ENCODE measurements at places on chromosomes 2 and 18.

DNA sequence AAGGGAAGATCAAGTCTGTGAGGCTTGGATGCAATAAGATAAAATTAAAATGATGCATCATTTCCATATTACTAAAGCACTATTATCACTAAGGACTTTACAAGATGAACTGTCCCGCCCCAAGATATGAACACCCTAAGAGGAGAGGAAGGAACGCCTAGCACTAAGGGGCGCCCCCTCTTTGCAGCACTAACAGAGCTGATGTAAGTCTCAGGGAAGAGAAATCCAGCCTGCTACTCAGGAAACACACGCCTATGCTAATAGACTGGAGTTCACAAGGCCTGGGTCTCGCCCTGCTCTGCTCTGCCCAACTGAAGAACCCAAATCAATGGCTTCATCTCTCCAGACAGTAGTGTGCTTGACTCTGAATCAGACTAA is 6.1 kb downstream of the INO80C start:
- DNase-seq, result no peak

- no peak for DNase-seq
Measured at GRCh38 chr2:126843081-126843480, 55.6 kb upstream of the TEX51 start.

- no peak for DNase-seq
Measured at GRCh38 chr18:69659142-69659651, 258.5 kb downstream of the DOK6 start.

DNA sequence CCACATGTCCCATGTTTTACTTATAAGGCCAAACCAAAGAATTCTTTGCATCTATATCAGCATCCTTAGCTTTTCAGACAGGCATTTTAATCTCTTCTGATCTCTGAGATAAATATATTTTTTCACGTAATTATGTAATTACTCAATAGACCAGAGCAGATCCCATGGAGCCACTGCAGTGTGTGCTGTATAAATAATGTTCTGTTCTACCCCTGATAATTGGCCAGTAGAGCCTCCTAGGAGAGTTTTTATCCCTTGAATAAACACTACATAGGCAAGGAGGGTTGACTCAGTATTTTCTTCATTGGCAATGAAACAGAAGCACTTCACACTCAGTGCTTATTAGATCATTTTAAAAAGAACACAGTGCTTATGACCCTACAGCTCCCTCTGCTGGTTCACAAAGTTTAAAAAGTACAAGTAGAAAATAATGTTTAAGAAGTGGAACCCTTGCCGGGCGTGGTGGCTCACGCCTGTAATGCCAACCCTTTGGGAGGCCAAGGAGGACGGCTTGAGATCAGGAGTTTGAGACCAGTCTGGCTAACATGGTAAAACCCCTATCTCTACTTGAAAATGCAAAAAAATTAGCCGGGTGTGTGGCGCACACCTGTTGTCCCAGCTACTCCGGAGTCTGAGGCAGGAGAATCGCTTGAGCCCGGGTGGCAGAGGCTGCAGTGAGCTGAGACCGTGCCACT is 91.9 kb downstream of the PPP1R1C start:
- peak; percentile 94 for DNase-seq

DNA sequence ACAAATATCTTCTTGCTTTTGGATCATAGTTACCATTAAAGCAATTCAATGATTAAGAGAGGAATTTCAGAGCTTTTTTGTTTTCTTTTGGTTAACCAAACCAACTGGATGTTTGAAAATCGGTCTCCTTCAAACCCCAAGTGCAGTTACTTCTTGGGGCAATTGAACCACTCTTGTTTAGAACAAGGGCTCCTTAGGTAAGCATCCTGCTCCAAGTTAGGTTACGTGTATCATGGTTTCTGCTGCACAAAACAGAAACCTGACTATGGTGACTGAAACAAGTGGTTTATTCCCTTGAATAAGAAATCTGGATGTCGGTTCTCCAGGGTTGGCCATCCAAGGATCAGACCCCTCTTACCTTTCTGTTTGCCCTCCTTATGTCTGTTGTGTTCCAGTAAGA is 16.1 kb upstream of the LGALSL start:
- no peak for DNase-seq

DNA sequence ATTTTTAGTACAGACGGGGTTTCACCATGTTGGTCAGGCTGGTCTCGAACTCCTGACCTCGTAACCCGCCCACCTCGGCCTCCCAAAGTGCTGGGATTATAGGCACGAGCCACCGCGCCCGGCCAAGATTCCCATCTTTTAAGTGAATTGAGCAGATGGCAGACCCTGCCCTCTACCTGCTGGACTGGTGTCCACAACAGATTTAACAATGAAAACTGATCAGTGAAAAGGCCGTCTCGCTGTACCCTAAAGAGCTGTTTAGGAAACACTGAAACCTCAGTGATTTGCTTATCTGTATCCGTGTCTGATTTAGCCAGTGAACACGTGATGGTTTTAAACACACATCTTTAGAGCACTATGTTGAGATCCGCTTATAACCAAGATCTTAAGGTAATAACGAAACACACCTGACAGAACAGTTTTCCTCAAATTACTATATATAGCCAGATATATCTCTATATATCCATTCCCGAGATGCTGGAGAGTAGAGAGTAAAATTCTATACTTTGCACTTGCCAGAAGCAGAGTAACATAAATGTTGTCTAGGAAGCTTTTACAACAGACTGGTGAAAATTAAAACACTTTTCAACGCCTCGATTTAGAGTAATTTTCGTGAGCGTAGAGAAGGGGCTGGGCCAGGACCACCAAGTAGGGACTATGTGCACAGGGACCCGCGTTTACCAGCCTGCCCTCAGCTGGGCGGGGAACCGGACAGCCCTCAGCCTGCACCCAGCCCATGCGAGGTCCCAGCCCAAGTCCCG is 594 bp downstream of the FAM161A start:
- DNase-seq, result peak; percentile 42

GRCh38 chr2:237968048-237968862 is 1.4 kb downstream of the UBE2F start:
- DNase-seq, result peak; percentile 78

GRCh38 chr2:205494537-205495235 is 187.6 kb upstream of the NRP2 start:
- no peak for DNase-seq

DNA sequence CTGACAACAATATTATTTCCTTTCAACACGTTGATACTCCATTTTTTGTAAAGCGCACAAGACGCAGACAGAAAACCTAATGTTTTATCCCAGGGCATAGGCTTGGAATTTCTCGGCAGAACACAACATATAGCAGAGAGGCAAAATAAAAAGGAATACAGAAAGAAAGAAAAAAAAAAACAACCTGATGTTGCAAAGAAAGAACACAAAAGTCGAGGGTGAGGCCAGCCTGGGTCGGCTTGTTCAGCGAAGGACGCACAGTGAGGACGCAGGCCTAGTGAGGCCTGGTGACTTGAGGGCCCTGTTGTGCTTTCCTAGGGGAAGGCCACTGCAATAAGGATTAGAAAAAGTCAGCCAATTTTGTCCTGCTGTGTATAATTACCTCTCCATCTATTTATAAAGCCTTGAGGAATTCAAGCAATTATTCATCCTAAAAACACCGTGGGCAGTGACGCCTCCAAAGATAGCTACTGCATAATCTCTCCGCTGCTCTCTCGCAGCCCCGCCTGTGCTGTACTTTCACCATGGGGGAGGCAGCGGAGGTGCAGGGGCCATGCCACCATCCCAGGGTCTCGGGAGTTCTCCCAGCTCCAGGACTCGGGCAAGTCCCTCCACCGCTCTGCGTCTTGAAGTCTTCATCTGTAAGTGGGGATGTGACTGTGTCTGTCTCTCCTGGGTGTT is 61.9 kb upstream of the SH3RF3 start:
- DNase-seq, result no peak

DNA sequence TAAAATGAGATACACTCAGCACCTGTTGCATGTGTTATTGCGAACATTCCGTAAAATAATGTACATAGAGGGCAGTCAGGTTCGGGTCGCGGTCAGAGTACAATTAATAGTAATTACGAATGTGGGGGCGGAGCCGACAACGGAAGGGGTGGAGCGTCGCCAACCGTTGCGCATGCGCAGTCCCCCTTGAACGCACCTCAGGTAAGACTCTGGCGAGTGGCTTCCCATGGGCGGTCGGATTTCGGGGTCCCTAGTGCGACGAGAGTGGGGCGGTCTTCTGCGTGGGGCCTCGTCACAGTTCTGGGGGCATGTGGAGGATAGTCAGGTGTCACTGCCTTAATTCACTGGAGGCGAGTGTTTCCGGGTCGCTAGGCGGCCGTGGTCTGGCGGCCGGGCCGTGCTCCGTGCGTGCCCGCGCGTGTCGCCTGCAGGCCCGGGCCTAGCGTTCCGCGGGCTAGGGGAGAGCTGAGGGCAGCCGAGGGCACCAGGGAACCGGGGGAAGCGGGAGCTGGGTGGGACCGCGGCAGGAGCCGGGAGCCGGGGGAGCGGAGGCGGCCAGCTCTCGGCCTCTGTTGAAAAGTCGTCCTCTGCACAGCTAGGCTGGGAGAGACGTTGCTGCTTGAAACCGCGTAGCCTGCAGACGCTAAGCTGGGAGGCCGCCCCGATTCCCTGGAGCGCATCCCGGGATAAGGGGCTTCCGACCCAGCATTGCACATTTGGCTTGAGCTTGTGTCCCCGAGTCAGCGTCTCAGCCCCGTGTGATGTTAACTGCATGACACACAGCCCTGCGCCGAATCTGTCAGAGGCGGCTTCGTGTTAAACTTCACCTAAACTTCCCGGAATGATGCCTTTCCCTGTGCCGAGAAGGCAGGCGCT is at the start of gene CEBPZOS:
Gene CEBPZOS, plus strand, starts transcription at position 177 of the 876 bp plus-strand sequence. CDS start 3,209 bp downstream, outside the sequence.
- peak; percentile 68 for DNase-seq

DNA sequence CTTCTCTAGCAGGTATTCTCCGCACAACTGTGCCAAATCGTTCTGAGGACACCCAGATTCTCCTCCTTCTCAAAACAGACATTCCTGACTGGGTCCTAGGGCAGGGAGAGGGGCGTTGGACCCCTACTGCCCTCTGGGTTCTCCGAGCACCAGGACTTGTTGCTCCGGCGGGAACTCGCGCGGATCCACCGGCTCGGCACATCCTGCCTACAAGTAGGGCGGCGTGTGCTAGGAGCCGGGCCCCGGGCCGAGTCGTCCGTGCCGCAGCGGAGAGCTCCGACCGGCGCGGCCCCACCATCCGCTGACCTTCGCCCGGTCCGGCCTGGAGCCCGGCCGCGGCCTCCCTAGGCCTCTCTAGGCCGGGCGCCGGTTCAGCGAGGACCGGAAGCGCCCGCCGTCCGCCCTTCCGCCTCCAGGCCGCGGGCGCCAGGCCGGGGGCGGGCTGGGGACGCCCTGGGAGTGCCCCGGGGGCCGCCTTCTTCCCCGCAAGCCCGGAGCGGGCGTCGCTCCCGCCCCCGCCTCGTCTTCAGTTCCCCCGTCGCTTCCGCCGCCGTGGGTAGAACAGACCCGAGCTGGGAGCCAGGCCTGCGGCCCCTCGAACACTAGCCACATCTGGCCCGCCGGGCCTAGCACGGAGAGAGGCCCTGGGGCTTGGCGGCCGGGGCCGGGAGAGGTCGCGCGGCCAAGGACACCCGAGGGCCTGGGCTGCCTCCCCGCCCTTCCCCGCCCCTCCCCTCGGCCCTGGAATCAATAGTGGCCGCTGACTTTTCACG is 7.6 kb upstream of the ONECUT2 start:
- no peak for DNase-seq

- DNase-seq, result peak; percentile 45
Measured at GRCh38 chr2:127406454-127406853, 11.8 kb upstream of the PROC start.

DNA sequence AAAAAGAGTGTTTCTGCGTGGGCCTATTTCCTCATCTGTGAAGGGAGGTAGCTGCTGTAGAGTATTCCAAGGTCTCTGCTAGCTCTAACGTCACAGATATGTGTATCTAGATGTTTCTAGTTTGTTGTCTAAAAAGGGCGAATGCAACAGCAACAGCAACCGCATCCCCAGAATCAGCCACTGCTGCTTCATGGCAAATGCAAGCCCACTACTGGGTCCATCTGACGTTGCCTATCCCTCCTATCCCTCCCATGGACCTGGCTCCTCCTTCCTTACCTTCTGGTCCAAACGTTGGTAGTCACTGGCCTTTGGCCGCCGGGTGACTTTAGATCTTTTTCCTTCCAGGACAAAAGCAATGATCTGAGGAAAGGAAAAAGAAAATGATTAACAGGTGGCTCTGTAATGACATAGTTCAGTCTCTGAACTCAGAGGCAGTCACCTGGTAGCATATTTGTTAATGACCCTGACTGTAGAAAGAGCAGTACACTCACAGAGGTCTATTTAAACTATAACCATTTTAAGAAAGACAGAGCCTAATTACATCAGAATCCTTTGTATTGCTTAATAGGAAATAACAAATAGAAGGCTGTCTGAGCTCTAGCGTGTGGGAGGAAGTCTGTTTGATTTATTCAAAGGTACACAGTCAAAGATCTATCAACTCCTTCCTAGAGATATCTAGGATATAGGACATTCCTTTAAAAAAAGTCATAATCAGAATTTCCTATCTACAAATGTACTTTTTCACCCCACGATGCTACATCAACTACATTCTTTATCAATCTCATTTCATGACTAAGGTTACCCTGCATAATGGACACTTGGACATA is 2.9 kb downstream of the TGOLN2 start:
- peak; percentile 66 for DNase-seq

- DNase-seq, result no peak
Measured at GRCh38 chr2:218327451-218328210, 29.0 kb upstream of the CATIP start.

- DNase-seq, result no peak
Measured at GRCh38 chr2:30165617-30166016, 18.8 kb downstream of the YPEL5 start.

- DNase-seq, result no peak
Measured at GRCh38 chr2:105896765-105897163, 152.1 kb downstream of the NCK2 start.

DNA sequence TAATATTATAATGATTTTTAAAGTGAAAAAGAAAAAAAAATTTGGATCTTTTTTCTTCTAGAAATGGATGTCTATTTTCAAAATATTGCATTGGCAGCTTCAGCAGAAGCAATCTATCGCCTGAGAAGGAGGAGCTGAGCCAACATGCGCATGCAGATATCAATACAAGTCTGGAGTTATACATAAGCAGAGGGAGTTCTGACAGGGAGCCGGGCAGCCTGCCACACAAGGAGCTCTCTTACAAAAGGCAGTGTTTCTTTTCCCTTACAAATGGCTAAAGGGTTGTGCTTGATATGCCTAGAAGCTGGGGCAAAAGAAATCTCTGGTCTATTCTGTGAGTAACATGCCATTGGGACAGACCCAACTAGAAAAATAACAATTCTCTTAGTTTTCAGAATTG is 291.9 kb upstream of the TRIB2 start:
- no peak for DNase-seq

Data from iris pigment epithelial cell (primary cell).